DMS53 (cell line): ENCODE measurements at places on chromosomes 3 and 15.

DNA sequence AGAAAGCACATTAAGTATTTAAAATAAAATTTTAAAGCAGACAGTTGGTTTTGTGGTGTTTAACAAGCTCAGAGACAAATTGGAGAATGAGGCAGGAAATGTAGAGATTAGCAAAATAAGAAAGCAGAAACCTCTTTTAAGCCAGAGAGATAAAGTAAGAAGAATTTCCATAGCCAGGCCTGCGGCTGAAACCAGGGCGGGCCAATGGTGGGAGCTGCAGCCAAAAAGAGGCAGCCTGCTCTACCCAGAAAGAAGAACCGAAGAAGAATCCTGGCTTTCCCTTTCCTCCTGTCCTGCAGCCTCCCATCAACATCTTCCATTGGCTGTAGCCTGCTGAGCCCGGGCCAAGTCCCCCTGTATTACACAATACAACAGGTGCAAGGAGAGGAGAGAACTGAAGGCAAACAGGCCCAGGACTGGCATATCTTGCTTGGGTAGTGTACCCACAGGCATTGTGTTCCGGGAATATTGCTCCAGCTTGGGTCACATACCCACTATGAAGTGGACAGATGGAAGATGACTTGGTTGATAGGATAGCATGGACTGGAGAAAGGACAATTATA lies 11.5 kb upstream of the TFG start:
- no peak for DNase-seq

DNA sequence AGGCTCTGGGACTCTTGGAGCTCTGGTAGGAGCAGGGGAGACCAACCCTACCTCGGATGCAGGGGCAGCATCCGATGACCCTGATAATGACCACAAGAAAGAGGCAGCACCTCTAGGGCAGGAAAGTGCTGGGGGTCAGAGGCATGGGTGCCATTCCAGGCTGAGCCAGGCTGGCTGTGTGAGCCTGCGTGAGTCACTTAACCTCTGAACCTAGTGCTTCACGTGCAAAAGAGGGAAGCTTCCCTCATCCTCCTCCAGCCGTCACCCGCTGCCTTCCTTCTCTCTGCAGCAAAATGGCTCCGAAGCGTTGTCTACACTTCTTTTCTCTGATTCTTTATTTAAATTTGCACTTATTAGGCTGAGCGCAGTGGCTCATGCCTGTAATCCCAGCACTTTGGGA lies 35.5 kb downstream of the ZDHHC19 start:
- DNase-seq, result no peak

DNA sequence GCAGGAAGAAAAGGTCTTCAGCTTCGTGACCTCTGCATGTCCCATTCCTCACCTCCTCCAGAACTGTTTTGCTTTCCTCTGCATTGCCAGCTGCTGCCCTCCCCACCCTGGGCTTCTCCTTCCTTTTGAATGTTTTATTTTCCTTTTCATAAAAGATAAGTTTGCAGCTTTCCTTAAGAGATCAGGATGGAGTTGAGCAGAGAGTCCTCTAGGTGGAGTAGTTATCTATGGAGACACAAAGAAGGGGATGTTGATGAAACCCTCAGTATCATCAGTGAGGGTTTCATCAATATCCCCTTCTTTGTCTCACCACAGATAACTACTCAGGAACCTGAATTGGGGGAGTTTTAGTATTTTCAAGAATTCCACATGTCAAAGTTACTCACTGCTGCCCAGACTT lies 19.0 kb upstream of the SLC25A36 start:
- peak; percentile 35 for DNase-seq

- DNase-seq, result no peak
These were observed 245.7 kb downstream of the FAM43A start for GRCh38 chr3:194931347-194931746.

DNA sequence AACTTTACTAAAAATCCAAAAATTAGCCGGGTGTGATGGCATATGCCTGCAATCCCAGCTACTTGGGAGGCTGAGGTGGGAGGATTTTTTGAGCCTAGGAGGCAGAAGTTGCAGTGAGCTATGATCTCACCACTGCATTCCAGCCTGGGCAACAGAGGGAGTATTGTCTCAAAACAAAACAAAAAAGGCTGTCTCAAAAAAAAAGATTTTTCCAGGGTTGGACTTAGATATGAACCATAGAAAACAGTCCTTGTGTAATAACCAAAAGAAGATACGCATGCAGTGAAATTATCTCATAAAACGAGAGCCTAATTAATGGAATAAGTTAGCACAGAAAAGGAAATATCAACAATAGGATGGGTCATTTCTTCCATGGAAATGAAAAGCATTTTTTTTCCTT lies 320.4 kb upstream of the RASGRP1 start:
- DNase-seq, result no peak

GRCh38 chr3:133674290-133674919 lies 12.7 kb upstream of the TOPBP1 start:
- no peak for DNase-seq

DNA sequence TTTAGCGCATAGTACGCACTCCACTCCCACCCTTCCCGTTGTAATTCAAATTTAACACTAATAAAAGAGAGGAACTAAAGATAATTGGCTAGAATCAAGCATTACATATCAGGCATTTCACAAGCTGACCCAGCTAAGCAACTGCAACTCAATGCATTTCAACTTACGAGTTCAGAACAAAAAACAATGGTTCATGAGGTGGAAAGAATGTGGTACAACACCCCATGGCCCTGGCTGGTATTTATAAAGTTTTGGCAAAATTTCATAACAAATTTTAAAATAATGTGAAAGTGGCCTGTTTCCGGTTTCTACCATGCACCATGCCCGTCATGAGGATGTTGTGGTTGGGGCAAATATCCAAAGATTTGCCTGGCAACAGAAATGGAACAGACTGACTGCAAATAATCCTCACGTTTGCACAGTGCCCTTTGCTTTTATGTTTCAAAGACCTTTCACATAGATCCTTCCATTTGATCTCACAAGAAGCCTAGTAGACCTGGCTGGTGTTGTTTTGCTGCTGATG lies 455.3 kb upstream of the NR2F2 start:
- no peak for DNase-seq

GRCh38 chr15:43346305-43346704 lies 15.9 kb upstream of the LCMT2 start:
- peak; percentile 2 for DNase-seq
